Stimulated activated naive B cell treated with anti-CD40 and anti-IgM and Interleukin-4, amounts not matched to agents 10 μg/mL and 1 μg/mL and 100 μg/mL, for 72 hours (primary cell): ENCODE measurements at places on chromosomes 5 and 9.

- no peak for DNase-seq
Measured at GRCh38 chr5:67268231-67269021, 71.8 kb upstream of the CD180 start.

- DNase-seq = no peak
Measured at GRCh38 chr5:81553567-81554212, 159.8 kb upstream of the ACOT12 start.

DNA sequence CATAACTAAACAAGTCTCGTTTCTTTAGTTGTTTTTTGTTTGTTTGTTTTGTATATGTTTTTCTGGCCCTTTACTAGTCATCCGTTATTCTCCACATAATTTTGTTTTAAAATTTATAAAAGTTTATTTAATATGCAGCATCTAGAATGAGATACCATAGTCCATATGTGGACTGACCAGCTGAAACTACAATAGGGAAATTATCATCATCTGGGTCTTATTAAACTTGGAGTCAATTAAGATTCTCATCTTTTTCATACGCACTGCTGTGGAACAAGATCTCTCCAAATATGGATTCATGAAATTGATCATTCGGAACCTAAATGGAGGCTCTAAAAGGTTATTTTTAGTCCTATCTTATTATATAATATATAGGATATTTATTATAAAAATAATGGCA lies 99.3 kb downstream of the FGF1 start:
- DNase-seq = no peak

DNA sequence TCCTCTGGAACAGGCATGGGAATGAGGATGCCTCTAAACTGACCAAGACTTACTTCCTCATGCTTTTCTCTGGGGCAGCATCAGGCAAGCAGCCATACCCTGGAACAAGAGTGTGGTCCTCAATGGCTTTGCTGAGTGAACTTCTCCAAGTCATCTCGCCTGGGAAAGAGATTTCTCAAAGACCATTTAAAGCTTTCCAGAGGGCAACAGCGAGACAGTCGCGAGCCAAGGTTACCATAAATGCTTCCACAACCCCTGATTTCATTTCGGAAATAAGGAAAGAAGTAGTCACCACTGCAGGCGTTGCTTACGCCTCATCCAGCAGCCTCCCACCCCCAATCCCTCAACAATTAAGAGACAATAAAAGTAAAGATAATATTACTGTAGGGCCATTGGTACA lies 1.1 kb upstream of the SNCAIP start:
- no peak for DNase-seq

DNA sequence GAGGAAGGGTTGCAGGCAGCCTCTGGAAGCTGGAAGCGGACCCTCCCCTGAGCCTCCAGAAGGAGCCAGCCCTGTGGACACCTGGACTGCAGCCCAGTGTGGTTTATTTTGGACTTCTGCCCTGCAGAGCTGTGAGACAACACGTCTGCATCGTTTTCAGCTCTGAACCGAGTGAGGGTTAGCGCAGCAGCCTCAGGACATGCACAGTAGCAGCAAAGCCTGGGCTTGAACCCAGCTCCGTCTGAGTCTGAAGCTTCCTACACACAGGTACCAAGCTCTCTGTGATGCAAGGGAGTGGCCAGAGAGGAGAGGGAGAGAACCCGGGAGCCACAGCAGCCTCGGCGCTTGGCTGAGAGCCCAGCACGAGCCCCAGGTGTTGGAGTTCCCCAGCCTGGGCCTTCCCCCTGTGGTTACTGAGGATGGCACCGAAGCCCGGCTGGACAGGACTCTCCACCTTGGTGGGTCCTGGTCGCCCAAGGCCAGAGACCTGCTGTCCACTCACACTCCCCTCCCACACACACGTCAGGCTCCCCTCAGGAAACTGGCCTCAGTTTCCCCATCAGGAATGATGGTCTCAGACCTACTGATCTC lies 128.2 kb downstream of the OLFM1 start:
- no peak for DNase-seq

- DNase-seq = no peak
Measured at GRCh38 chr5:150528924-150529546, 21.1 kb downstream of the NDST1 start.

DNA sequence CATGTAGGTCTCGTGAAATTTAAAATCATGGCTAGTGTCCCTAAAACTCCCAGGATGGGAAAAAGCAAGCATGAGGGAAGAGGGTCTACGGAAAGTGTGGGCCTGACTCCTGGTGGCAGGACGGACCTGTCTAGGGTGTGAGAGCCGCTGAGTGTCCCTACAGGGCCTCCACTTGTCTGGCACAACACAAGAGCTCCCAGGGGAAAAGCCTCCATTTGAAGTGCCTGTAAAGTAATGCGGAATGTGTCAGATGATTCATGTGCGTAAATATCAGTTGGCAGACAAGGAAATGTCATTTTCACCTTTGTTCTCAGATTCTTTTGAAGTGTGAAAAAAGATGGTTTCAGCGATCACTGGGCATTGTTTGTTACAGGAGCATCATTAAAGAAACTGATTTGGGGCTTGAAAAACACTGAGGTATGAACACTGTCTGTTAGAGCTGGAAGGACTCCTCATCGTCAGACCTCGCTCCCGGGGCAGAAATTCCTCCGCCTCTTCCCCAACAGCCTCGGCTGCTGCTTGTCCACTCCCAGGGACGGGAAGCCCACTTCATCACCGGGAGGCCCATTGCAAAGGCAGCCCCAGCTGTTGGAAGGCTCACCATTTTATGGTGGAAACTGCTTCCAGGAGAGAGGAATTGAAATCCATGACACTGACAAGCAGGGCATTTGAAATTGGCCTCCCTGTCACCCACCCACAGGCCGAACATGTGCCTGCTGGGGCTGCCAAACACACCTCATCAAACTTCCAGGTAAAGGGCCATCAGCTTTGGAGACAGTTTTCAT lies 240.8 kb downstream of the FSTL4 start:
- no peak for DNase-seq
